RPMI7951 (cell line): ENCODE measurements at places on chromosomes 6 and 20. TPM values are rescaled to one million over a fixed set of nuclear protein-coding genes. Genes with fewer than 3 reads are reported as not detected.

DNA sequence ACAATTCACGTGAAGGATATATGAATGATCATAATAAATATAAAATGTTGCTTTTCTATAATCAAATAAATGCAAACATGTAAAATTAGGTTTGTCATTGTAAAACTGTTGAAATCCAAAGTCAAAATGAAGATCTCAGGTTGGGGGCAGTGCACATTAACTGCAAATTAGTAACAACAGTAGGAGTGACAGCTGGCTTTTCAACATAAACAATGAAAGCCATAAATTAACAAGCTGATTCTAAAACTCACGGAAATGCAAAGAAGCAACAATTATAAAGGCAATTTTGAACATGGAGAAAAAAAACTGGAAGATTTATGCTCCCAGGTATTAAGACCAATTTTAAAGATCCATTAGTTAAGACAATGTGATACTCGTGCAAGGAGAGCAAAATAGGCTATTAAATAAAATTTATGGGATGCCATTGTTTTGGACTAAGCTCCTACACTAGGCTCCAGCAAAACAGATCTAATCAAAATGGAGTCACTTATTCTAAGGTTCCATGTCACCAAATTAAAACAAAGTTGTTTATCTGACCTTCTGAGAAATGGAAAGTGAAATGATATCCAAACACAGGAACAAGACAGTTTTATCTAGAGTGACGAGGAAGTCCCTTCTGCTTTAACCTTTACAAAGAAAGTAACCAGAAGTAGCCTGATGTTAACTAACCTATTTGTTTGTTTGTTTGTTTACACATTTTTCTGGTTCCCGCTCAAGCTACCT is 770.8 kb downstream of the EPHA7 start:
- no peak for DNase-seq

DNA sequence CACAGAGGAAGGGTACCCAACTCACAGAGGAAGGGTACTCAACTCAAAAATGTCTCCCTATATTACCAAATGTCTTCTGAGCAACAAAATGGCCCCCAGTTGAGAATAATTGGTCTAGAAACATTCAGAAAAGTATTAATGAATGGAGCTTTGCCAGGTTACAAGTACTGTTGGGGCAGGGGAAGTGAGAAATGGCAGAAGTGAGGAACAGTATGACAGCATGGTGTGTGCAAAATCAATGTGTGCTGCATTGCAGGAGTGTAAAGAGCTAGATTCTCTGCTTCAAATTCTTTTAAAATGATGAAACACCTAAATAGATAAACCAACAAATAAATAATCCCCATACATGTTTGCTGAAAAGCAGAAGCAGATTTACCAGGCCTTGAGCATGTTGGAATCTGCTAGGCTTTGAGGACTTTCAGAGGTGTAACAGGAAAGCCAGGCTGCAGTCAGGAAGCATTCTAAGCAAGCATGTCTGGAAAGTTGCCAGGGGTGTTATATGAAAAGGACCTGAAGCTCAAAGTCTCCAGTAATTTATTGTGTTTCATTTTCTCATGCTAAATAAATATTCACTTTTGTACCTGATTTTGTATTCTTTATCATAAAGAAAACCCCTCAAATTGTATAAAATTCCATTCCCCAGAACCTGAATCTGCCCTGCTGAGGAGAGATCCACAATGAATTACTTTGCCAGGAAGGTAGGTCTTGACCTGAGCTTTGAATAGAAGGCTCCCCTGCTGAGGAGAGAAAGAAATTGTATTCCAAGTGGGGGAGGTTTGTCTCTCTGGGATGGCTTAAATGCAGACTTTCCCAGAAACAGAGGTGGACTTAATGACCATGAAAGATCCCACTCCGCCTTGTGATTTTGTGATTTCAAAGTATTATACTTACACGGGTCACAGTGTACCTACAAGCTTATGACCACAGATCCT is 265.0 kb upstream of the MARCKS start:
- DNase-seq, result peak; percentile 23

NMBR gene
- not detected in 2 replicates for total RNA-seq

- DNase-seq, result no peak
These were observed 11.6 kb upstream of the SCGN start for GRCh38 chr6:25640446-25640845.

DNA sequence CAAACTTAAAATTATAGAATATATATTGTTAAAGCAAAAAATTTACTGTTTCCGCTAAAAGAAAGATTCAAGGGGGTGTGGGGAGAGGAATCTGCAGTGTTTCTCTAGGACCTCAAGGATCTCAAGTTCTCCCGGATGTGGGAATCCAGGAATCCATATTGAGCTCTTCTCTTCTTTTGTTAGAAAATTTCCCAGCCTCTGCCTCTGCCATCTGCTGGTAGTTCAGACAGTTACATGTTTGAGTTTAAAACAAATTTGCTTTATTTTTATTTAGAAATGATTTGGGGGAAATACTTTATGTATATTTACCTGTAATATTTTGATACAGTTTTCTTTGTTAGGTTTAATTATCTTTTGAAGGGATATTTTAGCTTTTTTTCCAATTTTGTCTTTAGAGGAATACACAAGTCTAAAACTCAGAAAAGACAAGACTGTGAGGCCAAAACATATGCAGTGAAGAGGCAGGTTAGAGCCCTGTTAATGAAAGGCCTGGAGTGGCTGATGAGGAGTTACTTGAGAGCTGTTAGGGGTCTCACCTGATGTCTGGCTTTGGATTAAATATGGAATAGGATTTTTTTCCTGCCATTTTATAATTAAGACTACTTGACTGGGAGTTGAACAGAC is 268.8 kb downstream of the ARID1B start:
- peak; percentile 82 for DNase-seq

DNA sequence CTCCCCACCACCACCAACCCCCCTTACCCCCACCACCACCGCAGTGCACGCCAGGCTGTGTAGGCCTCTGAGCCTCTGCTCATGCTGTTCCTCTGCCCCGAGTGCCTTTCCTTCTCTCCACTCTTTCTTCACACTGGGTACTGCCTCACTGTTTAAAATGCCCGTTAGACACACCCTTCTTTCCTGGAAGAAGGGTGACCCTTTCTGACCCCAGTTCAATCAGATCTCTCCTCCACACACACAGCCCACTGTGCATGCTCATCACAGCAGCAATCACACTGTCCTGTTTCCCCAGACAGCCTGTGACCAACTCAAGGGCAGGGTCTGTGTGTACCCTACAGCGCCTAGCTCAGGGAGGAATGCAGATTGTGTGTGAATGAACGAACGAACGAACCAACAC is 10.0 kb downstream of the TMEM74B start:
- DNase-seq, result no peak

PRPH2 gene
- total RNA-seq, result 1.8 and 2.5 TPM in 2 replicates

DNA sequence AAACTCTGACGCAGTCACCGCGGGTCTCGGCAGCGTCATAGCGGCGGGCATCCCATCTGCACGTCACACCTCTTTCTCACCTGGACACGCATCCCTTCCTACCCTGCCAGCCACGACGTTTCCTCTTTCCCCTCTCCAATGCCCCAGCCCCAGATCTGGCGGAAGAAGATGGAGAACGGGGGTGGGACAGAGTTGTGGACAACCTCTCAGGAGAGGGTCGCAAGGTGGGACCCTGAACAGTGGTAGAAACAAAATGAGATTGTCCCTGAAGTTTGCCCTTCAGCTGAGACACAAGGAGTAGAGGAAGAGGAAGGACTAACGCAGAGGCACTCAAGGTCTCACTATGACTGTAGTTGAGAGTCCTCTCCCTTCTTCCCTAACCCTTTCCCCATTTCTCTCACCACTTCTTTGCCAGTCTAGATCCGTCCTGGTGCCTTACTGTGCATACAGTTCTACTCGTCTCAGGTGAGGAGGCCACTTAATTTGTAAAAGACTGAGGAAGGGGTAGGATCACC is 562 bp downstream of the TRIM39 start:
- DNase-seq, result no peak

DNA sequence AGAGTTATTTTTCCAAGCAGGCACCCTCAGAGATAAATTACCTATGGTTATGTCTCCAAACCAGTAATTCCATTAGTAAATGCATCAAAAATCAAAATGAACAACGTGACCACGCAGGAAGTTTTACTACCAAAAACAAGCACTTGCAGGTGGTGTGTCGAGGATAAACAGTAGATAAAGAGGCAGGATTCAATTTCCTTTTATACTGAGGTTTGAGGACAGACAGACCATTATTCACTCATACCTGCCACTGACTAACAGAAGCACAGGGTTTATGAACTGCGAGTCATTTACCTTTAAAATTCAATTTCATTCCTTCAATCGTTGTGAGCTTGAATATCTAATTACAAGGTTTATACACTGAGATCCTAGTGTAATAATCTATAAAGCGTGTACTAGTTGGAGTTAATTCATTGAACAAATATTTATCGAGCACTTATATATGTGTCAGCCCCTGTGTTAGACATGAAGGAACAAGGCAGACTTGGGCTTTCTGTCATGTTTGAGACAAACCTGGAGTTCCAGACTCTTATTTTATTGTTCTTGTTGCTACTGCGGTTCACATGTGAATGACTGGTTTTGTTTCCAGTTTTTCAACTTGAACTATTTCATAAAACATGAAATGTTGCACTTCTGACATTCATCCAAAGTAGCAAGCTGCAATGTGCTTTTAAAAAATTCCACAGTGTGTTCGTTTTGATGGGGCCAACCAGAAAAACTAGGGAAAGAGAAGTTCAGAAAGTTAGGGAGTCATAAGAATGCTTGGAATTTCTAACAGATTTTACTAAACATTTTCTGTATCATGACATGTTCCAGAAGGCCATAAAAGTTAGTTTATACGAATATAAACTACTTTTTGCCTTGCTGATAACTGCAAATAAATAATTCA is 205.6 kb downstream of the UST start:
- no peak for DNase-seq

- DNase-seq, result no peak
These were observed 74.6 kb downstream of the RPP40 start for GRCh38 chr6:4929097-4929718.

- no peak for DNase-seq
These were observed 13.8 kb upstream of the SAYSD1 start for GRCh38 chr6:39128832-39129231.

GRCh38 chr6:168934660-168935627 is 318.7 kb downstream of the THBS2 start:
- no peak for DNase-seq

DNA sequence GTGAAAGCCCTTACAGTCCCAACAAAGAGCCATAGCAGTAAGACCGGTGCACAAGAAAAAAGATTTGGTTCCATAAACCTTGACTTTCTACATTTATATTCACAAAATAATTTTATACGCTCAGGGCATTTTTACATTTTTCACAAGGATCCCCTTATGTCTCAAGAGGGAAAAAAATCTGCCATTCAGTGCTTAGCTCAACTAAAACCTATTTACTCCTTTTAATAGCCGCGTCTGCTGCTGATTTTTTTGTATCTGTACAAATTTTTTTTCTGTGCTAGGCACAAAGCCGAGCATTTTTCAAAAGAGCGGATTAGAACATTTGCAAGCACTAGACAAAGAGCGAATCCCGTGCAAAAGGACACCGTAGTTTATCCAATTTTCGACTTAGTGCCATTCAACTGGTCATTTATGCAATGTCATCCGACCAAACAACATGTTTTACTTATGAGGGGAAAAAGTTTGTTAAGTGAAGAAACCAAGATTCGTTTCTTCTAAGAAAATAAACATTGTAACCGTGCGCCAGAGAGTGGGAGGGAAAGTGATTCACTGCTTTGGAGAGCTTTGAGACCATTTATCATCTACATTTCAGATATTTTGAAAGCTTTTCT is 3.7 kb downstream of the TFAP2D start:
- no peak for DNase-seq

DNA sequence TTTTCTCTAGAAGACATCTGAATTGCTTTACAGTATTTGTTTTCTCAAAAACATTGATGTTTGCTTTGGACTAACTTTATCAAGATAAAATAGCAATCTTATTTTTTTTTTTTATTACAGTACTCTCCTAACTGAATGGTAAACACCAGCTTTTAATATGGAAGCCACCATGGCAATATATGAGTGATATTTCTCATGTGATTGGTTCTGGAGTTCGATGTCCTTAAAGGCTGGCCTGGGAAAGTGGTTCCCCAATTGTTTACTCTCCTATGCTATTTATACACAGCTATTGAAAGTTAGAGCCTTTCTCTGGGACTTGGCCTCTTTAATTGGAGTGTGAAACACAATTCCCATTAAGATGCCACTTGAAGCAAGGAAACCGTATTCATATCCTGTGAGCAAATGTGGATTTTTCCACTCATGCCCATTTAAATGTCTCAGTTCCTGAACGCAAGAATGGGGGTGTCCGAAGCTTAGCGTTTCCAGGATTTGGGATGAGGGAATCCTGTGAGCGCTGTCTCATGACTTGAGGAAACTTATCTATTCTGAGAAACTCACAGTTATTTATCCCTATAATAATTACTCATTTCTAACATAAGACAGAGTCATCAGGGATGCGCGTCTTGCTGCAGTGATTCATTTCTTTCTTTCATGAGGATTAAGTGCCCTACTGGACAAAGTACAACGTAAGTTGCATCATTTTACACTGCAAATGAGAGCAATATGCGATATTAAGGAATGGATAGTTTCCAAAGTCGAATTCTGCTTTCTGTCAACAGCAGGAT is 143.3 kb upstream of the PREP start:
- peak; percentile 72 for DNase-seq

- DNase-seq, result no peak
These were observed 12.0 kb upstream of the LAMA4 start for GRCh38 chr6:112266331-112266730.

DNA sequence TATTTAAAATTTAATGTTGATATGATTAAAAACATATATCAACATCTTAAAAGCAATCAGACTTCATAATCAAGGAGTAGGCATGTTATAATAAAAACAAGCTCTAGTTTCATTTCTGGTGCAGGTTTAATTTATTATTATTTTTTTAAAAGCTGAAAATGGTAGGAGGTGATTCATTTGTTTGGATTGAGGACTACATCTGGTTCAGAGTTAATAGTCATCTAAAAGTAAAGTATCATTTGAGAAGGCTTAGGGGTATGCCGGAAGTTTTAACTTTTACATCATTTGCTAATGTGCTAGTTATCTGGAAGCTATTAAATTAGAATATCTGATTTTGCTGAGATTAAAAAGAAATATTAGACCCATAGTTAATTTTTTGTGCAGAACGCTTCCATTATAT is 169.5 kb upstream of the LAMA2 start:
- DNase-seq, result peak; percentile 65
